ENCODE measurements at places on chromosomes 1 and 21.

DNA sequence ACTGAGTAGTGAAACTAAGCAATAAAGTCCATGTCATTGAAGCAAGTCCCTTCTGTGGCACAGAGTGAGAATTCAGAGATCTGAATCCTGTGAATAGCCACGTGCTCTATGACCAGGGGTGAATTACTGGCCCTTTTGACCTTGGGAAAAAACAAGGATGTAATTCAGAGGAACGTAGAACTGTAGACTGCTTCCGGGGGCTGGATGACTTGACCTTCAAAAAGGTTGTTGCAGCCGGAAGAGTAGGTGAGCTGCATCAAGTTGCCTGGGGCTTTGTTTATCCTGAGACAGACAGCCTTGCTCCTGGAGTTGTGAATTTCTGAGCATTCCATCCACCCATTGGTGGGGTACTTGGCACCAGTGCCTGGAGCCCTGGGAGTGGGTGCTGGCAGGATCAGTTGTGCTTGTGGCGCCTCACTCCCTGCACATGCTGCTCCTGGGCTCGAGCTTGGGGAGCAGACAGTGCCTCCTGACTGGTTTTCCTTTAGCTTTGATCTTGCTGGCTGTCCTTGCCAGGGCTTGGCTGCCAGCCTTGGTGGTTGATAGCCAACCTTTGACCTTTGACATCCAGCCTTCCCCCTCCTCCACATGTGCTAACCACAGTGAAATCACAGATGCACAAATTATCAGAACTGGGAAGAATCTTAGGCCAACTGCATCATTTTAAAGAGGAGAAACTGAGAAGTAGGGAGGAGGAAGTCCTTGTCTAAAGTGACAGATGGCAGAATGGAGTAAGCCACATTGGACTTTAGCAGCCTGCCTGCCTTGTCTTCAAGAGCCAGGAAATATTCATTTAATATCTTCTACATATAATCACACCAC is 16.2 kb upstream of the MYOG start:
- no peak for DNase-seq

GRCh38 chr1:47821760-47822159 is 175.4 kb downstream of the TRABD2B start:
- DNase-seq = no peak

- DNase-seq = no peak
Measured at GRCh38 chr21:33089395-33090119, 19.6 kb downstream of the OLIG1 start.

- no peak for DNase-seq
Measured at GRCh38 chr1:227950735-227951346, 3.1 kb upstream of the WNT9A start.

- DNase-seq = no peak
Measured at GRCh38 chr1:48936436-48936835, 159.7 kb upstream of the BEND5 start.

- no peak for DNase-seq
Measured at GRCh38 chr1:231935856-231936255, 309.3 kb downstream of the DISC1 start.

DNA sequence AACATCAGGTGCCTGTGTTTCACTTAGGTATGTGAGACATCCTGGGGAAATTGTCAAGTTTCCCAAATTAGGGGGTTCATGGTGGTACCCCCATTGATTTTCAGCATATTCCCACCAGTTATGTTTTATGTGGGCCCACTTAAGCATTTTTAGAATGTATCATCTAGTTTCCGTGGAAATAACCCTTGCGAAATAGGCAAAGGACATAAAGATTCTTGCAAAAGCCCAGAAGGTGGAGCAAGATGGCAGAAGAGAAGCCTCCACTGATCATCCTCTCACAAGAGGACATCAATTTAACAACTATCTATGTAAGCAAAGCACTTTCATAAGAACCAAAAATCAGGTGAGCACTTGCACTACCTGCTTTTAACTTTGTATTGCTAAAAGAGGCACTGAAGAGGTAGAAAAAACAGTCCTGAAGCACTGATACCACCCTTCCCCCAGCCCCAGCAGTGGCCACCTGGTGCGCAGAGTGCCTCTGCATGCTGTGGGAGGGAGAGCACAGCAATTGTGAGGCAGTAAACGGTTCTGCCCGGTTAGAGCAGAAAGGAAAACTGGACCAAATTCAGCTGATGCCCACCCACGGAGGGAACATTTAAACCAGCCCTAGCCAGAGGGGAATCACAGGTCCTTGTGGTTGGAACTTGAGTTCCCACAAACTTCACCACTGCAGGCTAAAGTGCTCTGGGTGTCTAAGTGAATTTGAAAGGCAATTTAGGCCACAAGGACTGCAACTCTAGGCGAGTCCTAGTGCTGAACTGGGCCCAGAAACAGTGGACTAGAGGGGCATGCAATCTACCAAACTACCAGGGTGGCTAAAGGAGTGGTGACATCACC is 23.2 kb downstream of the MCOLN2 start:
- no peak for DNase-seq

GRCh38 chr1:216111842-216112241 is 311.4 kb downstream of the USH2A start:
- DNase-seq = no peak

- no peak for DNase-seq
Measured at GRCh38 chr1:20281801-20282200, 8.9 kb upstream of the VWA5B1 start.

- DNase-seq = no peak
Measured at GRCh38 chr21:43739621-43740435, 20.9 kb downstream of the PDXK start.

DNA sequence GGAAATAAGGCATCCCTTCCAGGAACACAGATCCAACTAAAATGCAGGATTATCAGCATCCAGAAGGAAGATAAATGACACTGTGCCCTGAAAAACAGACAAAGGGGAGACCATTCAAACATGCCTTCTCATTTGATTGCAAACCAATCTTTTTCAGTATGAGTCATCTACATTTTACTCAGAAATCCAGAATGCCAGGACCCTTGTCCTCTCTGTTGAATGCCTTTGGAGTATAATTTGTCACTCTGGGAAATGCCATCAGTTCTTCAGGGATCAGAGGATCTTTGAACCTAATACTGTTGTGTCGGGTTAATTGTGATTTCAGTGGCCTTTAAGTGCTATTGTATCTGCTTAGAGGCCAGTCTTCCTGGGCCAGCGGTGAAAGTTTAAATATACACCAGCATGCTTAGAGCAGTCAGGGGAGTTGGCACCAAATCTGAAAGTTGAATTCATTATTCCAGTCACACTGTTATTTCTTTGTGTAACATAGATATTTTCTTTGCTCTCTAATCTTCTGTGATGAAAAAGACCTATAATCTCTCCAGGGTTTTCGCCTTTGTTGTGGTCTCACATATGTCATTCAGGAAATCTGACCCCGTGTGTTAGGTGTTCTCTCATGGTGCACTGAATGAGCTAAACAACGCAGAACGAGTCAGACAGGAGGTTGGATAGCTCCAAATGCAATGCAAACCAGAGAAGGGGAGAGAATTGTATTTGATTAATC is 364.8 kb upstream of the SGIP1 start:
- no peak for DNase-seq

- no peak for DNase-seq
Measured at GRCh38 chr1:221832151-221832550, 90.3 kb upstream of the DUSP10 start.

GRCh38 chr1:96481409-96481808 is 240.2 kb upstream of the PTBP2 start:
- no peak for DNase-seq

- DNase-seq = peak; percentile 95
Measured at GRCh38 chr21:42474043-42474831, 21.8 kb downstream of the RSPH1 start.

DNA sequence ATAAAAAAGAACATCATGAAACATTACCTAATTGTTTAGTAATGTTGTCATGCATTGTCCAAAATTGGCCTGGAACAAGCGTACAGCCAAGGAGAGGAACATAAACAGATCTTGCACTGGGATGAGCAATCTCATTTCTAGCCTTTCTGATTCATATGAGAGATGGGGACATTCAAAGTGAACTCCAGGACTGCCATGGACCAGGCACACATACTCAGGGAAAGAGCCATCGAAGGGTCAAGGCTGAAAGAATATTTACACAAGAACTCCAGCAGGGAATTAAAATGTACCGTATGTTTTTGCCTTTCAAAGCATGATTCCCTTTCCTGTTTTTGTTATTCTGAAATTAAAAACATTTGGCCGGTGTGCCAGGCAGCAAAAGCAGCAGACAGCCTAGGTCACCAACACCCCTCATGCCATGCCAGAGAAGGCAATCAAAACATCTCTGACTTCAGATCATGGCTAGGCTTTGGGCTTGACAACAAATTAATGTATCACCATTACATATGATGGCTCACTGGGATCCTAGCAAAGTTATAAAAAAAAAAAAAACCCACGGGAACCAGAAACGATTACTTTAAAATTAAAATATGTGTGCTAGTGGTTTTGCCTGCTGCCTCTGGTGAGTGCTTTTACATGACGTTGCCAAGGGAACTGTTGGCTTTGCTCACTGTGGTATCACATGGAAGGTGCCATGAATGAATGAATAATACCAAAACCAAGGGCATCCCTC is 159.8 kb downstream of the TGFBR3 start:
- no peak for DNase-seq

DNA sequence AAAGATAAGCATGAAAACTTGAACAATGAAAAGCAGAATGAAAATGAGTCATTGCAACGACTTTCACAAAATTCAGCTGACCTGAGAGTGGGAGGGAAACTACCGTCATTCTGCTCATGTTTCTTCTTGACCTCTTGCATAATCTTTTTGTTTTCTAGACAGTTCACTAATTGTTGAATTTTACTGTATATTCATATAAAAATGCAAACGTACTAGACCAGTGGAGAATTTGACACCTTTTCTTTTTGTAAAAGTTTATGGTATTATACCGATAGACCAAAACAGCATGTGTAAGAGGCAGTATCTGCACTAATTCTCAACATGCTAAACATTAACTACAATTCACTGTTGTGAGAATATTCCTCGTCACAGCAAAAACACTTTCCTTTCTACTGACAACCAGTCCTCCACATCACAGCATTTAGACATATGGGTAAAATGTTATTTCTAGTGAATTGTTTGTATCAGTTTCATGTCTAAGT is 137.8 kb downstream of the GREM2 start:
- DNase-seq = no peak

DNA sequence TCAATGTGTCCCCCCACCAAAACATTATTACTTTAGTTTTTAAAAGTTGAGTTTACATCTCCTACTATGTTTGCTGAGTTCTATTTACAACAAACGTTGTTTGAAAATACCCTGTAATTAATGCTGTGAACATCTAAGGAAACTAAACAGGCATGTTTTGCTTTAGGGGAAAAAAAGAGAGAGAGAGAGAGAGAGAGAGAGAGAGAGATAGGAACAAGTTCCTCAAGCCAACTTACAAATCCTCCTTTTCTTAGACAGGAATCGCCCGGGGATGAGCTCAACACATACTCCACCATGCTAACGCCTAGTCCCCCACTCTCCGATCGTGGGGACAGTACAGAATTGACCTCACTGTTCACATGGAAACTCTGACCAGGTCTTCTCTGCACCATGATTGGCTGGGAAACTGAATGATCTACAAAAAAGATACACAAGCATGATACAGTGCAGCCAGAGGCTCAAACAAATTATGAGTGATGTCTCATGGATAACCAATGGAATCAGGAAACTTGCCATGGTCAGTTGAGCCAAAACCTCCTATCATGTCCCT is 59.8 kb downstream of the PUM1 start:
- no peak for DNase-seq

- DNase-seq = peak; percentile 39
Measured at GRCh38 chr1:29800522-29800956, 564.2 kb downstream of the PTPRU start.

- no peak for DNase-seq
Measured at GRCh38 chr1:230899841-230900251, 31.5 kb upstream of the C1orf198 start.

DNA sequence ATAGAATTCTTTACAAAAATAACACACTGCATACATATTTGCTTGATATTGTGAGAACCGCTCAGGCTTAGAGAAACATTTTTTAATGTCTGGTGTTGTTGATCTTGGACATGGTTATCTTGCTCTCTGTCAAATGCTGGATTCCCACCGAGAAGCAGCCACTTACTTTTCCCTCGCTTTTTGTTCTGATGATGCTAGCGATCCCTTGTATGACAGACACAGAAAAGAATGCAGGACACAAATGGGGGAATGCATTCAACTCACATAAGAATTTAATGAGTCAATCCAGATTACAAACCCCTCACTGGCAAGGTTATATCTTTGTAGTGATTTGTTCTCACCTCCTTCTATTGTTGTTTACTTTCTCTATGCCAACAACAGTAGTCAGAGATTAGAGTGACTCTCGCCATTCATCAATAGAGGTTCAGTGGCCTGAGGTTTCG is 76.8 kb upstream of the AKT3 start:
- DNase-seq = no peak

DNA sequence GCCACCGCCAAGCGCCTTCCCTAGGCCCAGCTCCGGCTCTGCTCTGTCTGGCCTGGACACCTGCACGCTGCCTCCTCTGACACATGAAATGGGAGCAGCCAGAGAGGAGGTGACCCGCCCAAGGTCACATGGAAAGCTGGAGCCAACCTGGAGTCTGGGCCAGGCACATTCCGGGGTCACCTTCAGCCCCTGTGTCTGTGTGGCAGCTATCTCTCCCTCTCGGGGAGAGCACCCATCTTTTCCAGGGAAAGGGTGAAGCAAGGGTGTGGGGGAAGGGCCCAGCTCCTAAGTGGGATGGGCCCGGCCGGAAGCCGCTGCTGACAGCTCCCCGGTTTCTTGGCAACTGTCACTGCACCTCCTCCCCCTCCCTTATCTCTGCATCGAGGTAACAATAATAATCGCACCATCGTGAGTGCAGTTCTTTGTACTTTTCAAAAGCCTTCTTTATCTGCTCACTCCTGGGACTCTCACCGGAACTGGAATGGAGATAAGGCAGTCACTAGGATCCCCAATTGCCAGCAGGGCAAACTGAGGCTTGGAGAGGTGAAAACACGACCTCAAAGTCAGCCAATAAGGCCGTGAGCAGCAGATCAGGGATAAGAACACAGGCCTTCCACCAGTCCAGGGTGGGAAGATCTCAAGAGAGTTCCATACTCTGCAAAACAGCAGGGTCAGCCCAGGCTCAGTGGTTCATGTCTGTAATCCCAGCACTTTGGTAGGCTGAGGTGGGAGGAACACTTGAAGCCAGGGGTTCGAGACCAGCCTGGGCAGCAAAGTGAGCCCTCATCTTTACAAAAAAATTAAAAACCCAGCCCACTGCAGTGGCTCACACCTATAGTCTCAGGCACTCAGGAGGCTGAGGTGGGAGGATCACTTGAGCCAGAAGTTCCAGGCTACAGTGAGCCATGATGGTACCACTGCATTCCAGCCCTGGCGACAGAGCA is 36.9 kb downstream of the RAP1GAP start:
- DNase-seq = no peak

GRCh38 chr1:153771841-153772593 is 3.2 kb upstream of the SLC27A3 start:
- no peak for DNase-seq

DNA sequence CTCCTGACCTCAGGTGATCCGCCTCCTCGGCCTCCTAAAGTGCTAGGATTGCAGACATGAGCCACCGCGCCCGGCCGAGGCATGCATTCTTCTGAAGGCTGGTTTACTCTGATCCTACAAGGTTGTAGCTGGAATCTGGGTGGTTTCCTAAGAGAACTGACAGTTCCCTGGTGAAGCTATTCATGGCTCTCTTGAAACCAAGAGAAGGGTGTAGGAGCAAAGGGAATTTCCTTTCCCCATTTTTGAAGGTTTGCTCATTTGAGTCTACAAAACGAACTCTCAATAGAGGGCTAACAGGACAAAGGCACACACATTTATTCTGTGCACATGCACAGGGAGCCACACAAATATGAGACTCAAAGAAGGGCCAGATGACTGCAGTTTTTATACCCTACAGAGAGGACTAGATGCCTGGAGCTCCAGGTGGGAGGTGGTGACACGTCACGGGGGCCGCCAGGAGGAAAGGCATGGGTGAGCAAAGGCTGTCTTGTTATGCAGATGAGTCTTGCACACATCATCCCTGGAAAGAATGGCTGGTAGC is 49.5 kb upstream of the ERRFI1 start:
- no peak for DNase-seq
